ENCODE measurements at places on chromosomes 5 and 9.

DNA sequence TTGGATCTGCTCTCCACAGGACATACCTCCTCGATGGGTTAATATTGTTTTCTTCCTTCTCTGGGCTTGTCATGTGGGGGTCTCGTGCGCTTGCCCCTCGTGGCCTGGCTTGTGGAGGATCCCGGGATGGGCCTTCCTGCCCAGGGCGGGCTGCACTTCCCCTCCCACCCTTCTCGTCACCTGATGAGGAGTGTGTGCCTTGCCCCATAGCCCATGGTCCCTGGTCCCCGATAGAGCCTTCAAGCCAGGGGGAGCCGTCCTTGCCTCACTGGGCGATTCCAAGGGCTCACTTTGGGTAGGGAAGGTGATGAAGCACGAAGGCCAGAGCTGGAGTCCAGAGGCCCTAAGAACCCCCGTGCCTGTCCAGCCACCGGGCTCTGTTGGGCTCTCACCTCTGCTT lies 28.7 kb downstream of the DYNC2I2 start:
- no peak for DNase-seq

GRCh38 chr9:119298076-119298853 lies 71.0 kb downstream of the BRINP1 start:
- no peak for DNase-seq

GRCh38 chr5:76818844-76819831 lies at the start of gene F2RL1:
Gene F2RL1, plus strand, starts transcription at chr5:76819030. Its CDS starts 153 bp downstream, at chr5:76819183.
- peak; percentile 80 for DNase-seq

GRCh38 chr9:13896047-13896446 lies 417.9 kb downstream of the NFIB start:
- DNase-seq = no peak

DNA sequence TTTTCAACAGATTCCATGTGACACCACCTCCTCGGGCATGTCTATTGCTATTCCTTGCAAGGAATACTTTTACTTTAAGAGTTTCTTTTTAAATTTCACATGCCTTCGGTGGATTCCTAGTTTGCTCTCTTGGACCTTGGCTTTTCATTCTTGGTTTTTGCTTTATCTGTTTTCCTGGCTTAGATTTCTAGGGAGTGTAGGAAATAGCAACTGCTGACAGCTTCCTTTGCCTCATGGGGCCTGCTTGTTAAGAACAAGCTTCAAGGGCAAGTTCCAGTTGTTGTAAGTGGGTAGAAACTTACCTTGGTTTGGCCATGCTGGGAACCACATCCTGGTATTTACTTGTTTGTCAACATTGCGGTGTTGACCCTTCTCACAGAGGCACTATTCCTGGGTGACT lies 348.5 kb downstream of the DMAC1 start:
- no peak for DNase-seq

- no peak for DNase-seq
Observed at GRCh38 chr9:121738968-121739367, 87.5 kb downstream of the DAB2IP start.

DNA sequence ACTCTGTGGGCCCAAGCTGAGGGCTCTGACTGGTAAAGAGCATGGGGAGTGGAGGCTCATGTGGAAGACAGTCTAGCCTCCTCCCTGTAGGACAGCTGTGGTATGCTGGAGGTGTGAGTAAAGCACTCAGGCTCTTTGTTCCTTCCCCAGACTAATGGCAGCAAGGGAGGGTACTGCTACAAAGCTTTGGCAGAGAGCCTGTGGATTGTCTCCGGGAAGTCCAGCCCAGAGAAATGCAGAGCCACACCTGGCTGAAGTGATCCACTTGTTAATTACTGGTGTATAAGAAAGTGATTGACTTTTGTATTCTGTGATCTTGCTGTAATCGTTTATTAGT lies 161.7 kb downstream of the OXCT1 start:
- DNase-seq = no peak

GRCh38 chr5:81718300-81718699 lies 32.6 kb downstream of the SSBP2 start:
- peak; percentile 24 for DNase-seq

DNA sequence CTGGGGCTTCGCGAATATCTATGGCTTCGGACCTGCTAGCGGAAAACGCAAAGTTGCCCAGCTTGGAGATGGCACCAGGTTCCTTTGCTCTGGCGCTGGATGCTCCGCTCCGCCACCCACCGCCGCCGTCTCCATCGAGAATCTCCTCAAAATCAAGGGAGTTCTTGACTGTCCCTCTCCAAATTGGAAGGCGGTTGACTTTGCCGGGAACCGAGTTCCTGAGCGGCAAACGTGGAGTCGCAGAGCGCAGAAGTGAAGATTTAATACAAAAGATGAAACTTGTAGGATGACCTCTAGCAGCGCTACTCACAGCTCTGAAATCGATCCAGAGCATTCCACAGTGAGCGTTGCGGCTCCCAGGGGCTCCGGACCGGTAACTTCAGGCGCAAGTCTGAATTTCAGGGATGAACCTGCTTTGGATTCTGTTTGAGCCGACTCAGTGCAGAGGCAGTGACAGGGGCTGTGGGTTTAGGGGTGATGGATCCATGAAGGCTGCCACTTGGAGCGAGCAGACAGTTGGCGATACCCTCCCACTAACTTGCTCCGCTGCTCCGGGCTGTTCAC lies 1641.5 kb upstream of the C9orf72 start:
- peak; percentile 29 for DNase-seq

DNA sequence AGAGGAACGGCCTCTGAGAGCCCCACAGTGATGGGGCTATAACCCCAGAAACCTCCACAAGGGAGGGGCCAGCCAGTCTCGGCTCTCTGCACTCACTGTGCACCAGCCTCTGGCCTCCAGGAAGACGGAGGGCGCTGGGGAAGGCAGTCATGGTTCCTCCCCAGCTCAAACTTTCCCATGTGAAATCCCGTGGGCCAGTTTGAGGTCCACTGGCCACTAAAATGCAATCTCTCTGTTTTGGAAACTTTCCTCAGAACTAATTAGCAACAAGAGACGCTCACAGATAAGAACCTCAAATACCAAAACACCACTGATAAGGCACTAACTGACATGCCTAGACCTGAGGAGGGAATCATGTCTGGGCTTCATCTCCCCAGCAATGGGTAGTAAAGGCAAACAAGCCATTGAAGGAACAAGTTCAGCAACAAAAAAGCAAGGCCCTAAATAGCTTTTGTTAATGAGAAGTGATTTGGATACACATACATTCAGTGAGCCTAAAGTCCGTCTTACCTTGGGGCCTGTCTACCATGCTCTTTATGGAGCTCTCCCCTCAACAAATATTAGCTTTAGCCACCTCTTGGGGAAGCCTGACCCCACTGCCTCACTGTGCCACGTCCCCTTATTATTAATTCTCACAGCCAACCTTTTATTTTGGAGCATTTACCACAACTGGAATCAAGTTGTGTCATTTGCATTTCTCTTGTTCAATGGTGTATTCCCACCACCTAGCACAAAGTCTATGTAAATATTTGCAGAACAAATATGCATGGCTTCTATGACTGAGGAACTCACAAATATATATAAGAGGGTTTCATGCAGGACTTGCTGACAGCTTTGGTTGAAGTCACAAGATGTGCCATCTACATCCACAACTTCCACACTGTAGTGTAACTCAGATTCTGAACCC lies 56.1 kb upstream of the GLRX start:
- DNase-seq = no peak

GRCh38 chr5:26482076-26482809 lies 556.1 kb downstream of the CDH9 start:
- DNase-seq = peak; percentile 7

GRCh38 chr5:16547200-16547842 lies 69.5 kb downstream of the RETREG1 start:
- no peak for DNase-seq

All from mesenchymal stem cell (in vitro differentiated cells and primary cell).